ENCODE measurements at places on chromosomes 2 and 18.

GRCh38 chr2:50929661-50930060 is 102.3 kb downstream of the NRXN1 start:
- no peak for DNase-seq

GRCh38 chr2:232042911-232043574 is 81.5 kb downstream of the DIS3L2 start:
- no peak for DNase-seq

DNA sequence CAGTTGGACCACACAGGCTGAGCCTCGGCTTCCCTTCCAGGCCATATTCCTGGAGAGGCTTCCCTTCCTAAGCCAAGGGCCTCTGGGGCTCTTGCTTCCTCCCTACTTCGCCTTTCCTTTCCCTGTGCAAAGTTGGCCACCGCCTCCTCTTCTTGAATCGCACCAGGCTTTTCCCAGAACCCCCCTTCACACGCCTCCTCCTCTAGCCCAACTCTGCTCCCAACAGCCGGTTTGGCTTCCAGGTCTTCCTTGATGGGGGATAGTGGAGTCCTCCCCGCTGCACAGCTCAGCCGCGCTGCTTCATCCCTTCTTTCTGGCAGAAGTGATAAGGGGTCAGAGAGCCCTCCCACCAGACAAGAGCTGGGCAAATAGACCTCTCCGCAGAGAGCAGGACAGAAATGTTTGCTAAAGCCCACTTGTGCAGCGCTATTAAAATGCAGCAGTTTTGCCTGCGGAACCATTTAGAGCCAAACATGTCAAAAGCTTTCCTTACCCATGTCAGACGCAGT is 56.4 kb downstream of the SNORC start:
- DNase-seq, result no peak

DNA sequence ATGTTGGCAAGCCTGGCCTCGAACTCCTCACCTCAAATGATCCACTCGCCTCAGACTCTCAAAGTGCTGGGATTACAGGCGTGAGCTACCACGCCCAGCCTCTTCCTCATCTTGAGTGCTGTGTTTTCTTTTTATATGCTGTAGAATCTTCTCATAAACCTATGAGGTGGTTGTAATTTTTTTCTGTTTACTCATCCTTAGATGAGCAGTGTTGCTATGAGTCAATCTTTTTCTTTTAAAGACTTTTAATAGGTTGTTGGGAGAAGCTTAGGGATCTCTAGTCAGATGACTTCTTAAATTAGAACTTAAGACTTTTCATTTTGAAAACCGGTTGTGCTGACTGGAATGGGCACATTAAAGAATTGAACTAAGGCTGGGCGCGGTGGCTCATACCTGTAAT is 8.7 kb upstream of the AAK1 start:
- no peak for DNase-seq

- DNase-seq, result no peak
Measured at GRCh38 chr2:41598161-41598894, 449.5 kb upstream of the PKDCC start.

GRCh38 chr2:222715742-222716141 is 44.3 kb downstream of the MOGAT1 start:
- DNase-seq, result no peak

DNA sequence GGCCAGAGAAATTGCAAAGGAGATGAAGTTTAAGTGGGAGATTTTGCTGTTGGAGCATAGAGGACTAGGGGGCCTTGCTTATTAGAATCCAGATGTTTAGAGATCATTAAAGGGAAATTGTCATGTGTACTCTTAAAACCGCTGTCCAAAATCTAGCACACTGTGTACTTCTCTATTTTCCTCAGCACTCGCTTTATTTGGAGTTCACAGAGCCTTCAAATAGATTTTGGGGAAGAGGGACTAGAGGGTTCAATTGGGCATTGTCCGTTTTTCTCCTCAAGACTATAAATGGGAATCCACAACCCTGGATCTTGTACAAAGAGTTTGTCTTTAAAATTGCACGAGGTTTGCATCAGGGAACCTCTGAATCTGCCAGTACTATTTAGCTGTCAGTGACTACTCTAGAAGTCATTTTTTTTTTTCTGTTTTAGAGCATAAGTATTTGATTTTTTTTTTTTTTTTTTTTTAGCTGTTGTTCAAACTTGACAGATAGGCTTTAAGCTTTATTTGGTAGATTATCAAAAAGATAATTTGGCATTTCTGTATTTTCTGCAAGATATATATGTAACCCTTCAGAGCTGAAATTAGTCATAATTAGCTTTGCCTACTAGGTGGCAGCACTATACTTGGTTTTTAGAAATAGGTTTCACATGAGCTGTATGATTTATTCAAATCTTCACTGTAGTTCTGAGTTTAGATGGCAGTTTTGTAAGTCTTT is 14.2 kb downstream of the PMS1 start:
- no peak for DNase-seq

DNA sequence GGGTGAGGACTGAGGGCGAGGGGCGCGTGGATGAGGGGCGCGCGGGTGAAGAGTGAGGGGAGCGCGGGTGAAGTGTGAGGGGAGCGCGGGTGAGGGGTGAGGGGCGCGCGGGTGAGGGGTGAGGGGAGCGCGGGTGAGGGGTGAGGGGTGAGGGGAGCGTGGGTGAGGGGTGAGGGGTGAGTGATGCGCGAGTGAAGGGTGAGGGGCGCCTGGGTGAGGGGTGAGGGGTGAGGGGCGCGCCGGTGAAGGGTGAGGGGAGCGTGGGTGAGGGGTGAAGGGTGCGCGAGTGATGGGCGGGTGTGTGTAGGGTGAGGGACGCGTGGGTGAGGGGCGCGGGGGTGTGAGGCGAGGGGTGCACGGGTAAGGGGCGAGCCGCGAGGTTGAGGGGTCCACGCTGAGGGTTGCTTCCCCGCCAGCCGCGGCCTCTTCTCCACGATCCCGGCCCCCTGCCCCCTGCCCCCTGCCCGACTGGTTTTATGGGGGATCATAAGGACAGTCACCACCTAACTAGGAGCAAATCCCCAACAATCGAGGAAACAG is 1.1 kb upstream of the SLC66A2 start:
- DNase-seq, result no peak

- no peak for DNase-seq
Measured at GRCh38 chr18:78636260-78636659, 343.4 kb upstream of the SALL3 start.

GRCh38 chr2:95208106-95208505 is 785 bp downstream of the ZNF892 start:
- no peak for DNase-seq

DNA sequence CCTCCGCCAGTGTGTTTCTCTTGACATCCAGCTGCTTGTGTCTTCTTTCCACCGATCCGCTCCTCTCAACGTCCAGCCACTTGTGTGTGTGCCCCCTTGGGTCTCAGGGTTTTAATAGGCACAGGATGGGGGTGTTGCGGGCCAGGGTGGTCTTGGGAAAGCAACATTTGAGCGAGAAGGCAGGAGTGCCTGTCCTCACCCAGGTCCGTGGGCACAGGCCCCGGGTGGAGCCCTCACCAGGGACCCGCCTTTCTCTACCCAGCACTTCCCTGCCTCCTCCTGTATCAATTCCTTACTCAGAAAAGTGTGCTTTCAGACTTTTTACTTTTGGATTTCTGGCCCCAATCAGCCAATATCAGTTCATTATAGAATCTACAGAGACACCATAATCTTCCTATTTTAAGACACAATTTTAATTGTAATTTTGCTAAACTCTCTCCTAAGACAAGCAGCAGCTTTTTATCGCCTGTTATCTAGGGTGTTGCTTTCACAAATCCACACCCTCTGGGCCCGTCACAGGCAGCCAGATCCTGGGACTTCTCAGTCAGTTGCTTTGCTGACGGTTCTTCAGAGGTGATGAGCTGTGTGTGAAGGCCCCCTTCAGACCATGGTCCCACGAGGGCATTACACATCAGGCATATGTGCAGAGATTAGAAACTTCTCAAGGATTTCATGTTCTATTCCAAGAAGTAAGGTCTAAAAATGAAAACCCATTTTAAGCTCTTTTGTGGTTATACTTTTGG is 96.0 kb upstream of the FHL2 start:
- no peak for DNase-seq

GRCh38 chr2:81589406-81589805 is 1284.9 kb upstream of the LRRTM1 start:
- no peak for DNase-seq

DNA sequence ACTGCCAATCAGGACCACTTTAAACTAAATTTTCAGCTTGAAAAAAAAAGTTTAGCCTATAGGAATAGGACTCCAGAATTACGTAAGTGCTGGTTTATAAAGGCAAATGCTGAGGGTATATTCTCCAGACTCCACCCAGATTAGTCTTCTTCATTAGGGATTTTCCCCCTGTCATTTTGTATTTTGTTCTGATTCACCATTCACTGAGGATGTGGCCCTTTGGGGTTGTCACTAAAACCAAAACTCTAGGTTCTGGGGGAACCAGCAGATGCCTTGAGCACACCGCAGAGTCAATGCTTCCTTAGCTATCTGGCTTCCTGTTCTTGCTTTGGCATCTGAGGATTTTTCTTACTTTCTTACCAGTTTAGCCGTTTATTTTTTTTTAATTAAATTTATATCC is 10.5 kb downstream of the SCYGR4 start:
- no peak for DNase-seq

DNA sequence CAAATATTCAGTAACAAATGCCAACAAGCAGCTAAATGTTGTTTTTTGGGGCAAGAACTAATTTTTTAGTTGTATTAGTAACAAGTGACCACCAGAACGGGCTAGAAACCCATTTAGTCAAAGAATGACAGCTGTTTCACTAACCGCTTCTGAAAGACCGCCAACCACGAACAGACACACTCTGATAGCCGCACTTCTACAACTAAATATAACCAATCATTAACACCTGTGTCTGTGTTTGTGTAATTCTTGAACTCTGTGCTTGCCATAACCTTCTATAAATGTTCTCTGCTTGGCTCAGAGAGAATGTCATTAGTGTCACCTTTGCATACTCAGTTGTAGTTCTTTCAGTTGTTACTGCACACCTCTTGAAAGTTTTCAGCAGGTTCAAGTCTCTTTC is 526.3 kb upstream of the LRRTM1 start:
- DNase-seq, result no peak

GRCh38 chr18:35267161-35267651 is 22.8 kb downstream of the ZSCAN30 start:
- DNase-seq, result peak; percentile 45

DNA sequence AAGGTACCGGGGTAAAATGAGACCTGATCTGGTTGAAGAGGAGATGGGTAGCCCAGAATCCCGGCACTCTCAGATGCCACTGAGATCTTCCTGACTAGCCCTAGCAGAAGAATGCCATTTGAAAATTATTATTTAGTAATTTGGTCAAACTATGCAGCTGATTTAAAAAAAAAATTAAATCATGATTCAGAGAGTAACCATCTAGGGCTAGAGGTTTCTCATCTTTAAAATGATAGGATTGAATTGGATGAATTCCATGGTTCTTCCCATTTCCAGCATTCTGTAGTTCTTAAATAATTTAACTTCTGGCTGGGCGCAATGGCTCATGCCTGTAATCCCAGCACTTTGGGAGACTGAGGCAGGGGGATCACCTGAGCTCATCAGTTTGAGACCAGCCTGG is 106.1 kb downstream of the MYO1B start:
- DNase-seq, result no peak

GRCh38 chr2:31378791-31379501 is 35.6 kb downstream of the XDH start:
- no peak for DNase-seq

DNA sequence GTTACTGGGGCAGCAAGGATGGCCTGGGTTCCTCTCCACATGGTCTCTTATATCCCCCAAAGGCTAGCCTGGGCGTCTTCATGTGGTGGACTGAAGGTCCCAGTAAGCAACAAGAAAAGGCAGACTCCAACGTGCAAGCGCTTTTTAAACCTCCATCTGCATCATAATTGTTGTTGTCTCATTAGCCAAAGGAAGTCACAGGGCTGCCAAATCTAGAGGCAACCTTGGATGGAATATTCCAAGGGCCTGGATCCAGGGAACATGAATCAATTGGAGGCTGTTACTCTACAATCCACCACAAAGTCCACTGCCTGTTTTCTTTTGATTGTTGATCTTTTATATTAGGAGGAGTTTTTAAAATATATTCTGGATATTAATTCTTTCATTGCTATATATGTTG is 118.8 kb downstream of the SH3RF3 start:
- DNase-seq, result no peak

- DNase-seq, result no peak
Measured at GRCh38 chr2:234966340-234966739, 14.5 kb downstream of the SH3BP4 start.

DNA sequence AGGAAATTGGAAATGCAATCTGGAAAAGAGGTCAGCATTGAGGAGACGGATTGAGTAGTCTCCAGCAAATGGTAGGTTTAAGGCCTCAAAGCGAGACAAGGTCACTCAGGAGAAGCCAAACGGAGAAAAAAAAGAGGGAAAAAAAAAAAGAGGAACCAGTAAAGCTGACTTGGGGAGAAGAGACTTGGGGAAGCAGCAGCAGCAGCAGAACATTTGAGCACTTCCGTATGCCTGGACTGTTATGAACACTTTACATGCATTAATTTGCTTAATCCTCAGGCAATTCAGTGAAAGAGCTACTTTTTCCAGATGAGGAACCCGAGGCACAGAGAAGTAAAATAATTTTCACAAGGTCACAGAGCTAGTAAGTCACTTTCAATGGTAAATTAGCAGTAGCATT is 81.3 kb downstream of the OSBPL6 start:
- no peak for DNase-seq

GRCh38 chr2:150168595-150169236 is 318.8 kb downstream of the RND3 start:
- no peak for DNase-seq

GRCh38 chr2:26298638-26299393 is 47.1 kb upstream of the SELENOI start:
- no peak for DNase-seq

DNA sequence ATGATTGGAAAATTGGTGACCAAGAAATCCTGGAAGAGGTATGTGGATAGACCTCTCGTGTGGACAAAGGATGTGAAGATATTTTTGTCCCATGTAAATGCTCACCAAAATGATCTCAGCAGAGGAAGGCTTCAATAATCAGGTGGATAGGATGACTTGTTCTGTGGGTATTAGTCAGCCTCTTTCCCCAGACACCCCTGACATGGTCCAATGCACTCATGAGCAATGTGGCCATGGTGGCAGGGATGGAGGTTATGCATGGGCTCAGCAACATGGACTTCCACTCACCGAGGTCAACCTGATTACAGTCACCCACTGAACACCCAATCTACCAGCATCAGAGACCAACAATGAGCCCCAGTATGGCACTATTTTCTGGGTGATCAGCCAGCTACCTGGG is 20.2 kb downstream of the CHRNA1 start:
- DNase-seq, result no peak

- DNase-seq, result no peak
Measured at GRCh38 chr18:43681661-43682060, 404.4 kb upstream of the SYT4 start.

GRCh38 chr2:152584301-152584700 is 133.0 kb downstream of the PRPF40A start:
- no peak for DNase-seq

GRCh38 chr2:178512484-178512883 is 32.2 kb downstream of the PLEKHA3 start:
- no peak for DNase-seq

Measured in stimulated activated CD4-positive, alpha-beta T cell treated with anti-CD3 and anti-CD28 coated beads, Interleukin-15, amount 100 ng/mL, for 48 hours (primary cell).